Activated naive CD4-positive, alpha-beta T cell treated with anti-CD3 and anti-CD28 coated beads, Interleukin-2, amount 50 U/mL, for 16 hours (primary cell): ENCODE measurements at places on chromosomes 6 and 20.

- DNase-seq: no peak
Observed at GRCh38 chr6:16078064-16078463, 50.8 kb upstream of the MYLIP start.

DNA sequence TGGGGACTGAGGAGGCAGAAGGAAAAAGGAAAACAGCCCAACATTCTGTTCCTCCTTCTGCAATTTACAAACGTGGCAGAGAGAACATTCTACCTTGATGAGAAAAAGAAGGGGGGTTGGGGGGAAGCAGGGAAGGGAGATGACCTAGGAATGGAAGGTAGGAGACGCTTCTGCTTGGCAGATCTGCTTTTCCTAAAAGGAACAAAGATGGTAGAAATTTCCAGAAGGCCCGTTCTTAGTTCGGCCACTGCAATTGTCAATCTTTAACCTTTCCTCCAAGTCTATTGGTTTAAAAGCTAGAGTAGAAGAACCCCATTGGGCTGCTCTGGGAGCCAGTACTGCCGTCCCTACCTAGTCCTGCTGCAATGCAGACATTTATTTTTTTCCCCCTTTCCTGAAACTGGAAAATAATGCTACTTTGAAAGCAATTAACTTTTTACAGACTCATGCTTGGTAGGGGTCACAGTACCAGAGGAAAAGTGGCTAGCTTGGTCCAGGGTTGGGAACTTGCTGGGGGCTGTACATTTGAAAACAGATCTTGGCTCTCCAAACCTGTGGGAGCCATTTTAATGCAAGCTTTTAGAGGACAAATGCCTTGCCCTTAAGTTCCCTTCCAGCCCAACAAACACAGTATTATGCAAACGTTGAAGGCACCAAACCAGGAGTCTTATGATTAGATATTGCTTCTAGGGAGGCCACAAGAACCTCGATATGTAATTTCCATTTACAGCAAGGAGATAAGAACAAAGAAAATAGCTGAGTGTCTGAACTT is 2.6 kb downstream of the ZMYND8 start:
- no peak for DNase-seq

- DNase-seq: no peak
Observed at GRCh38 chr20:2162125-2162822, 60.6 kb downstream of the STK35 start.

- DNase-seq: no peak
Observed at GRCh38 chr6:100426241-100426640, 38.5 kb downstream of the SIM1 start.

DNA sequence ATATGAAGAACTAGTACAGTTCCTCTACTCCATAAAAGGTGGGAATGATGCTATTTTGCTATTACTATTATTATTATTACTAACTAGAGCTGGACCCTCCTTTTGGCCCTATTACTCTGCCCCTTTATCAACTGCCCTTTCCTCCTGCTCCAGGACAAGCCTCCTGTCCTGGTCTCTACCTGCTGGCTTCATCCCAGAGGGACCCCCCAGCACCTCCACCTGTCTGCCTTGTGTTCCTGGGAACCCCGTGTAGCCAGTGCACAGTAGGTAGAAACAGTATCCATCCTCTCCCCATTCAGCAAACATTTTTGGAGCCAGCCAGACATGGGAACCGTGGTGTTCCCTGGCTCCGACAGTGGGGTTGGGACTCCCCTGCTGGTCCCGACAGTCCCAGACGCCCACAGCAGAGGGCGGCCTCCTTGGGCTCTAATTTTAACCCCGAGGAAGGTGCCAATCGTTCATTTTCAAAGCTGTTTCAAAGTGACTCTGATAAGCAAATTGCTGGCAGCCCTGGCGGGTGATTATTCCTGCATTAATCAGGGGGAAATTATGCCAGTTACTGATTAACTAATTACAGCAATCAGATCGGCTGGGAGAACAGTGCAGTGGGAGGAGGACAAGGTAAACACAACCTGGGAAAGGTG is 44.2 kb upstream of the MDGA1 start:
- DNase-seq: no peak

DNA sequence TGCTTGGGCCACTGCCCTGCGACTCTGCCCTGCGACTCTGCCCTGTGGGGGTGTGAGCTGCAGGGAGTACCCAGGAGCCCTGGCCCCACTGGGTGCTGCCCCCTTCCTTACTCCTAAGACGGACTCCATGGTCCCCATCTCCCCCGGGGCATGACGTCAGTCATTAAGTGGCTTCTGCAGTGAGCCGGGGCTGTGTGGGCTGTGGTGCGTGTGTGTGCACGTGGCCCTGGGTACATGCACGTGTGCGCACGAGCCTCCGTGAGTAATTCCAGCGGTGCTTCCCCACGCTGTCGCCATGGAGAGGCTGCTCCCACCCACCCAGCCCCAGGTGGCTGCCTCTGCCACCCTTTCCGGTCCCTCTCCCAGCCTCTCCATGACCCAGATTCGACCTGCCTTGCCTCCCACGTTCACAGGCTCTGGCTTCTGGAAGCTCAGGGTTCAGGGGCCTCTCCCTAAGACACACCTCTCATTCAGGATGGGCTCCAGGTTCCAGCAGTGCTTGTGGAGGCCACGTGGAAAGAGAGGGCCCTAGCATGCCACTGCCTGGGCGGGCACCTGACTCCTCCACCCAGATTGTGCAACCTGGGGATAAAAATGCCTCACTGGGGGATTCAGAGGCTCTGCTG is 88.3 kb downstream of the DLGAP4 start:
- DNase-seq: no peak

- no peak for DNase-seq
Observed at GRCh38 chr6:110484321-110484720, 7.9 kb upstream of the SLC22A16 start.

GRCh38 chr6:29424575-29424974 is 9.8 kb downstream of the OR12D1 start:
- DNase-seq: no peak

DNA sequence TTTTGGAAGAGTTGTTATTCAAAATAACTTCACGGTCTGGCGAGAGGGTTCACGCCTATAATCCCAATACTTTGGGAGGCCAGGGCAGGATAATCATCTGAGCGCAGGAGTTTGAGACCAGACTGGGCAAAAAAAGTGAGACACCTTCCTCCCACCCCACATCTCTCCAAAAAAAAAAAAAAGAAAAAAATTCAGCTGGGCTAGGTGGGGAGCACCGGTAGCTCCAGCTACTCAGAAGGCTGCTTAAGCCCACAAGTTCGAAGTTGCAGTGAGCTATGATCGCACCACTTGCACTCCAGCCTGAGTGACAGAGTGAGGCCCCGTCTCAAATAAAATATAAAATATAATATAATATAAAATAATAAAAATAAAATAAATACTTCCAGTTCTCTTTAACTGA is 10.4 kb downstream of the OR2B2 start:
- DNase-seq: no peak

DNA sequence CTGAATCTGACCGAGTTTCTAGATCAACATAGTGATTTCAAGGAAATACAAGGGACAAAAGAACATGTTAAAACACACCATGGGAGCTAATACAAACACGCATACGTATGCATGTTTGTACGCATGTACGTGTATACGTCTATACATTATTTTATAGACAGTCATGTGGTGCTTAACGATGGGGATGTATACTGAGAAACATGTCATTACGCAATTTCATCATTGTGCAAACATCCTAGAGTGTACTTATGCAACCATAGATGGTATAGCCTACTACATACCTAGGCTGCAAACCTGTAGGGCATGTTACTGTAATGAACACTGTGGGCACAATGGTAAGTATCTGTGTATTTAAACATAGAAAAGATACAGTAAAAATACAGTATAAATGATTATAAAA is 25.0 kb upstream of the NELFCD start:
- no peak for DNase-seq

DNA sequence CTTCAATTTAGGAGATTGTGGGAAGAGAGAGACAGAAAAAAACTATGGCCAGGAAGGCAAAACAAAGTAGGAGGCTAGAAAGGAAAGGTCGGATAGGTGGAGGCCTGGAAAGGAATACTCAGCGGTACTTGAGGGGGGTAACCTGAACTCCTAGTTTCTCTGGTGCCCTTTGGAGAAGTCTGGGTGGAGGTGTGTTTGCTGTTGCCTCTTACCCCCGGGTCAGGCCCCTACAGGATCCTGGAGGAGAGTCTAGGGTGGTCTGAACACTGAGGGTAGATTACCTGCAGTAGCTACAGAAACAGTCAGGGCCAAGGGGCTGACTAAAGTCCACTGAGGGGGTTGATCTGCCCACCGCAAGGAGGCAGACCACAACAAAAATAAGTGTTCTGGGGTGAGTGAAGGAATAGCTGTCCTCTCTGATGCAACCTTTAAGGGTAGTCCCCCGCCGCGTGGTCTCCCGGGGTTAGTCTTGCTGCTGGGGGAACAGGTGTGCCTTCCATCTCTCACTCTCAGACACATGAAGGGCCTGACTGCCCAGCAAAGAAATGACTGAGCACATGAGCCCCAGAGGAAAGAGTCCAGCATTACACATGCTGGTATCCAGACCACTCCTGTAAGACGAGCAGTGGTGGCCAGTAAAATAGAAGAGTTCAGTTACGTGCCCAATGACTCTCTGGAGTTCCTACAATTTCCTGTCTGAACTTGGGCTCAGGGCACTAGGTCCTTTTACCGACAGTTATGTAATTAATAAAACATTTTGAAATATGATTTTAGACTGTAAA is 59.5 kb downstream of the MTHFD1L start:
- DNase-seq: no peak

DNA sequence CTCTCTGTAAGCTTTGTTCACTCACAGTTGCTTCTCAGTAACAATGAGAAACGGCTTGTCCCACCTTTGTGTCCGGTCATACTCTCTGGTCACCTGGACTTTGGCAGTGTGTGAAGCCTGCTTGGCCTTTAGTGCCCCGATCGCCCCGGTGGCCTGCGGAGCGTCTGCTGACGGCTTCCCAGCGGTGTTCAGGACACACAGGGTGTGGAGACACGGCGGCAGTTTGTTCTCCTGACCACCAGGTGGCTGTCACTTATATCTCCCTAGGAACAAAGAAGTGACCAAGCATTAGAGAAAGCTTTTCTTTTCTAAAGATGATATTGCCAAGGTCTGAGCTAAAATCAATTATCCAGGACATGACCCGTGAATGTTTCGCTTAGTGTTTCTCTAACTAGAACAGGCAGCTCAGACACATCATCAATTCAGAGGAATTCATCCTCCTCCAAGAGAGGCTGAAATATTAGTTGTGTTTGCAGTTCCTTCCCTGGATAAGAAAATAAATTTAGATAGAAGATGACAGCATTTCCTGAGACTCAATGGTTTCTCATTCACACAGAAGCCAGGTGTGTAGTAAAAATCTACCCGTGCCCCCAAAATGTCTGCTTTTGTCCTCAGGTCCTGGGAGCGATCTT is 167.4 kb upstream of the THBS2 start:
- DNase-seq: no peak

DNA sequence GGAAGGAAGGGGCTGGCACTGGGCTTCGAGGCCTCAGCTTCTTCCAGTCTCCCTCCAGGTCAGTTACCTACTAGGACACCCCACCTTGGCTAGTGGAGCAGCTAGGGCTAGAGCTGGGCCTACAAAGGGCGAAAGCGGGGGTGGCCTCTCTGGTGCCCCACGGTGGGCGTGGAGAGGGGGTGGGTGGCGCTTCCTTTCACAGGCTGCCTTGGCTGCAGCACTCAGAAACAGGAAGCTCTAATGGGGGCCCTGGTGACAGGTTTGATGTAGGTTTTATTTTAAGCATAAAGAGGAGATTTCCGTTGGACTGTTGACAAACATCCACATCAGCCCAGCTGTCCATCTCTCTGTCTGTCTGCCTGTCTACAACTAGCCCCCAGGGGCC is 13.4 kb downstream of the FAM110A start:
- DNase-seq: peak; percentile 54

DNA sequence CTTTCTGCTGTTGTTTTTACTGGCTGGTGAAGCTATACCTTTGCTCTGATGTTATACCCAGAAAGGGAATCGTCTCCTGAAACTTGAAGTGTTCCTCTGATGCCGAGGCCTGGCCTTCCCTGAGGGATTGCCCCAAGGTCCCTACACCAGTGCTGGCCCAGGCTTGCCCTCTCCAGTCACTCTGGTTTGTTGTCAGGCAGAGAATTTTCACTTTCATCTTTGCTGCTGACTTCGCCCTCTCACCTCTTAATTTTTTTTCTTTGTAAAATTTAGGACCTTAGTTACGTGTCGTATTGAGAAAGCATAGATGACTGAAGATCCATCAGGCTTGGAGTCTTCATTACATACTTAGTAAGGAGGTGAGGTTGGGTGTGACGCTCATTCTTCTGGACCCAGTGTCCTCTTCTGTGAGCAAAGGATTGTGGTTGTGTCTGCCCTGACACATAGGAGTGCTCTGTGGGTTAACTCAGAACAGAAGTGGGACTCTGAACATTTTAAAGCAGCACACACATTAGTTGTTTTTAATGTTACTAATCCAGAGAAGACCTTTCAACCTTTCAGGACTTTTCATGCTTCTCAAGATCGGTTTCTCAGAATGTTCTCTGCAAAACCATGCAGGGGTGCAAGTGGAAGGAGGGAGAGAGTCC is 45.4 kb downstream of the TULP4 start:
- DNase-seq: no peak

DNA sequence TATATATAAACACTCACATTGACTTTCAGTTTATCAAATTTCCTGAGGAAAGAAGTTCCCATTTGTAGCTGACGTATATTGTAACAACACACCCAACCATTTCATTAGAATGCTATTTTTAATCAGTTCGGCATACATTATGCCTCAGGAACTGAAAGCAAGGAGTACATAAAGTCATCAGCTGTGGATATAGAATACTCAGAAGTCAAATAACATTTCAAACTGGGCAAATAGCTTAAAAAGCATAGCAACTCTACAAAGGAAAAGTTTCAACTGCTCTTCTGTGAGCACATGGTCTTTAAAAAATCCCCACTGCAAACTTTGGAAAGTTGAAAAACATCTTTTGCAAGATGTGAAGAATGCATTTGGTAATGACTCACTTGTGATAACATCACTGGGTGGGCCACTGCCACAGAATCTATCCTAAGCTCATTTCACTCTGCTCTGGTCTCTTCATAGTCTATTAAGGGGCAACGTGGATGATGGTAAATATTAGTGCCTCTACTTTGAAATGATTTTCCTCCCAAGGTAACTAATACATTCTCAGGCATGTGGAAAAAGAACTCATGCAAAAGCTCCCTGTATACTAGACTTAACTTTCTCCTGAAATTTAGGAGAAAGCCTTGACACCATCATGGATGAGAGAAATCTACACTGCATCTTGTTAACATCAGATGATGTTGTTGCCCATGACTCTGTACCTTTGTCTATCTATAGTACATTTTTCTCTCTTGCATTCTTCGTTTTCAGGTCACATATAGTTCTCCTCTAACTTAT is 49.2 kb downstream of the FYN start:
- no peak for DNase-seq

GRCh38 chr6:44401138-44401537 is 13.6 kb downstream of the CDC5L start:
- no peak for DNase-seq

GRCh38 chr6:130834482-130835251 is 7.5 kb downstream of the SMLR1 start:
- DNase-seq: no peak

GRCh38 chr6:164928057-164928727 is 381.2 kb downstream of the C6orf118 start:
- DNase-seq: no peak

DNA sequence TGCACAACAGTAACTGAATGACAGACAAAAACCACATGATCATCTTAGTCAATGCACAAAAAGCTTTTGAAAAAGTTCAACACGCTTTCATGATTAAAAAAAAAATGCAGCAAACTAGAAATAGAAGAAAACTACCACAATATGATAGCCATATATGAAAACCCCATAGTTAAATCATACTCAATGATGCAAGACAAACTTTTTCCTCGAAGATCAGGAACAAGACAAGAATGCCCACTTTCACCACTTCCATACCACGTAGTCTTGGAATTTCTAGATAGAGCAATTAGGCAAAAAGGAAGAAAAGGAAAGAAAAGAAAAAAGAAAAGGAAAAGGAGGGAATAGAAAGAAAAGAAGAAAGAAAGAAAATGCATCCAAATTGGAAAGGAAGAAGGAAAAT is 44.6 kb upstream of the SLC23A2 start:
- DNase-seq: no peak
